Activated CD4-positive, alpha-beta memory T cell treated with anti-CD3 and anti-CD28 coated beads for 36 hours (primary cell): ENCODE measurements at places on chromosomes 3 and 15.

GRCh38 chr3:114884213-114884923, 262.7 kb downstream of the ZBTB20 start:
- no peak overlapping the region for H3K4me3 ChIP-seq
- H3K36me3 ChIP-seq = peaks cover 4% of the 10 kb centered on the region
- no peak for DNase-seq
- peaks cover 12% of the 10 kb centered on the region for H3K4me1 ChIP-seq
- no peaks in the 10 kb centered on the region for H3K27me3 ChIP-seq

DNA sequence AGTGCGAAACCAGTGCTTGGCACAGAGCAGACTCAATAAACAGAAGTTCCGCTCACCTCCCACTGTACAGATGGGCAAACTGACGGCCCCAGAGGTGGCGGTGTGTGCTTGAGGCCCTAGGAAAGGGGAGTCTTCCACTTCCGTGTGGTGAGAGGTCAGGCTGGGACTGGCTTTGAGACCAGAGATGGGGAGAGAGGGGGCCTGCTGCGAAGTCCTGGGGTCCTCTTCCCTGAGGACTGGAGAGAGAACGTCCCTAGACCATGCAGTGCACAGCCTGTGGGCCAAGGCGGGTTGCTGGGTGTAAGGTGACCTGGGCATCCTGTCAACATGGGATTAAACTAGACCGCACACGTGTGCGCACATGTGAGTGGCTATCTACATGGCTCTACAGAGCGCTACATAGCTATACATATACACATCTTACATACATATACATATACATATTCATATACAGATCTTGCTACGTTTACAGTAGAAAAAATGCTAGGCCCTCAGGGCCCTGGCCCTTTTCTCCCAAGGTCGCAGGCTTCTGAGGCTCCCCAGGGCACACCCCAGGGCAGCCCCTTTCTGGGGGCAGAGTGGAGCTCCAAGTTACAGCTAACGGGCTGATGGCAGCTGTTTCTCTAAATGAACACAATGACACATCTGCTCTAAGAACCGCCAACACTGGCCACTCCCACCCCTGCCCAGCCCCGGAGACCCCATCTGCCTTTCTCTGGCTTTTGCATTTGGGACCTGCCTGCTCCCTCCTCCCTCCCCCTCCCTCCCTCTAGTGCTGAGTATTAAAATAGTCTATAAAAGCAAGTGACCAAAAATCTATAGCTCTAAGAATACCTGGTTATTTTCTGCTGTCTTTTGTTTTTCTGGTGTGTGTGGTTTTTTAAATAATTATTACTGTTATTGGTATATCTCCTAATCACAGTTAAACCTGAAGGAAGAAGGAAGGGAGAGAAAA, 47.0 kb downstream of the HCN4 start:
- H3K27me3 ChIP-seq = peaks cover 7% of the 10 kb centered on the region
- H3K4me1 ChIP-seq = peaks cover 2% of the 10 kb centered on the region
- no peak for DNase-seq

- no peak for DNase-seq
- no peak overlapping the region for H3K27ac ChIP-seq
- H3K4me3 ChIP-seq = no peak overlapping the region
- H3K27me3 ChIP-seq = peaks cover 1% of the 10 kb centered on the region
- H3K4me1 ChIP-seq = peaks cover 41% of the 10 kb centered on the region
- no peaks in the 10 kb centered on the region for H3K36me3 ChIP-seq
Measured at GRCh38 chr3:153142961-153143360, 19.1 kb upstream of the RAP2B start.

GRCh38 chr15:98955331-98955730, 52.3 kb downstream of the PGPEP1L start:
- peaks cover 11% of the 10 kb centered on the region for H3K36me3 ChIP-seq
- H3K4me1 ChIP-seq = peaks cover 18% of the 10 kb centered on the region
- DNase-seq = no peak
- H3K27me3 ChIP-seq = no peaks in the 10 kb centered on the region
- H3K27ac ChIP-seq = no peak overlapping the region
- H3K4me3 ChIP-seq = no peak overlapping the region

- H3K36me3 ChIP-seq = no peaks in the 10 kb centered on the region
- H3K4me1 ChIP-seq = no peaks in the 10 kb centered on the region
- H3K4me3 ChIP-seq = no peak overlapping the region
- H3K27ac ChIP-seq = no peak overlapping the region
Measured at GRCh38 chr15:72982714-72983113, 69.5 kb upstream of the NEO1 start.

- H3K27me3 ChIP-seq = no peaks in the 10 kb centered on the region
- peaks cover 50% of the 10 kb centered on the region for H3K4me1 ChIP-seq
- peaks cover 37% of the 10 kb centered on the region for H3K36me3 ChIP-seq
- peak overlapping the region; percentile 74 for H3K27ac ChIP-seq
Measured at GRCh38 chr15:44545913-44546802, 9.2 kb downstream of the EIF3J start.

- no peak overlapping the region for H3K27ac ChIP-seq
- H3K27me3 ChIP-seq = peaks cover 4% of the 10 kb centered on the region
- H3K36me3 ChIP-seq = no peaks in the 10 kb centered on the region
Measured at GRCh38 chr3:189899186-189899585, 221.5 kb downstream of the P3H2 start.

DNA sequence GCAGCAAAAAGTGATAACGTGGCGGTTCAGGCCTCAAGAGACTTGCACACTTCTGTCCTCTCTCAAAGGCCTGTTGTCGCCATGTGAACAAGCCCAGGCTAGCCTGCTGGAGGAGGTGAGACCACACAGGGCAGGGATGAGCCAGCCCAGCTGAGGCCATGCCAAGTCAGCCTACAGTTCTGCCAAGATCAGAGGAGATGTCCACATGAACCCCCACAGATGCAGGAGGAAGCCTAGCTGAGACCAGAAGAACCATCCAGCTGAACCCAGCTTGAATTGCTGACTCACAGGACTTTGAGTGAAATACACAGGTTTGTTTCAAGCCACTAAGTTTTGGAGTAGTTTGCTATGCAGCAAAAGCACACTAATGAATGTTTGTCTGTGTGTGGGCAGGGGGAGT, 50.3 kb upstream of the SEC13 start:
- H3K27me3 ChIP-seq = peaks cover 13% of the 10 kb centered on the region
- H3K36me3 ChIP-seq = peaks cover 3% of the 10 kb centered on the region
- H3K4me3 ChIP-seq = no peak overlapping the region
- DNase-seq = no peak

GRCh38 chr3:39094851-39095677, 12.4 kb downstream of the GORASP1 start:
- H3K36me3 ChIP-seq = peaks cover 20% of the 10 kb centered on the region
- H3K4me1 ChIP-seq = no peaks in the 10 kb centered on the region
- H3K27me3 ChIP-seq = no peaks in the 10 kb centered on the region
- H3K27ac ChIP-seq = no peak overlapping the region

- peaks cover 25% of the 10 kb centered on the region for H3K4me1 ChIP-seq
- H3K27ac ChIP-seq = no peak overlapping the region
- DNase-seq = no peak
- no peaks in the 10 kb centered on the region for H3K36me3 ChIP-seq
- peaks cover 12% of the 10 kb centered on the region for H3K27me3 ChIP-seq
Measured at GRCh38 chr15:55993804-55994560, 570 bp upstream of the NEDD4 start.

DNA sequence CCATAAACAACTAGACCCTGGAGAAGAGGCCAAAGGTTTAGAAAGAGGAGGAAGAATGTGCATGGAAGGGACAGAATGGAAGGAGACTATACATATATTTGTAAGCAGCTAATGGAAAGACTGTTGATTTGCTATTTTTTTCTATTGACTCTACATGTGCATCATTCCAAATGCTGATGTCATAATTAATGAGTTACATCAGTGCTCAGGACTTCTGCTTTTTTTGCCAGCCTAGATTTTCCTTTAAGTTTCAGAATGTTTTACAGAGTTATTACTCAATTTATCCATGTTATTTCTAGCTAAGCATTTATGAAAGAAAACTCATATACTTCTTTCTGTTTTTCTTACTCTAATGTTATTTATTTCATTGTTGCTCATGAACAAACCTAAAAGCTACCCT, 62.6 kb upstream of the VGLL3 start:
- no peak overlapping the region for H3K4me3 ChIP-seq
- no peak overlapping the region for H3K27ac ChIP-seq
- no peaks in the 10 kb centered on the region for H3K27me3 ChIP-seq
- no peak for DNase-seq
- no peaks in the 10 kb centered on the region for H3K4me1 ChIP-seq
- H3K36me3 ChIP-seq = no peaks in the 10 kb centered on the region

GRCh38 chr3:44885618-44886017, 11.2 kb downstream of the TGM4 start:
- peaks cover 9% of the 10 kb centered on the region for H3K27me3 ChIP-seq
- H3K4me3 ChIP-seq = no peak overlapping the region
- DNase-seq = no peak

- H3K27ac ChIP-seq = no peak overlapping the region
- no peak for DNase-seq
- H3K27me3 ChIP-seq = no peaks in the 10 kb centered on the region
- peaks cover 25% of the 10 kb centered on the region for H3K4me1 ChIP-seq
- peaks cover 11% of the 10 kb centered on the region for H3K36me3 ChIP-seq
- no peak overlapping the region for H3K4me3 ChIP-seq
Measured at GRCh38 chr3:53328746-53329145, 18.6 kb downstream of the DCP1A start.

- H3K36me3 ChIP-seq = no peaks in the 10 kb centered on the region
- no peaks in the 10 kb centered on the region for H3K27me3 ChIP-seq
- H3K4me3 ChIP-seq = no peak overlapping the region
- H3K4me1 ChIP-seq = no peaks in the 10 kb centered on the region
Measured at GRCh38 chr3:14687360-14687759, 12.4 kb downstream of the C3orf20 start.

DNA sequence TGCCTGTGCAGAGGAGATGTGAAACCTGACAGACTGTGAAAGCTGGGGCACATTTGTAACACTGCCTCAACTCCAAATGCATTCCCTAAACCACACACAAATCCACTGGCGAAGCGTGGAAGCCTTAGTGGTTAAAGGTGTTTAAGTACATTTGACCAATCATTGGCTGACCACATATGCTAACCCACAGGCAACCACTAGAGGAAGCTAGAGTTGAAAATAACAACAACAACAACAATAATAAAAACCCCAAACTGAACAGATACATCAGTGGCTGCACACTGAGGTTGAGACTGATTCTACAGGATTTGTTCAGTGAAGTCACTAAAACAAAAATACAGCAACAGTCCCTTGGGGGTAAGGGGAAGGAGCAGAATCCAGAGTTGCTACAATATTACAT, 129.7 kb downstream of the TJP1 start:
- H3K36me3 ChIP-seq = no peaks in the 10 kb centered on the region
- H3K27me3 ChIP-seq = peaks cover 6% of the 10 kb centered on the region
- H3K4me3 ChIP-seq = no peak overlapping the region
- H3K27ac ChIP-seq = no peak overlapping the region
- DNase-seq = no peak
- H3K4me1 ChIP-seq = no peaks in the 10 kb centered on the region

- H3K4me1 ChIP-seq = no peaks in the 10 kb centered on the region
- H3K27me3 ChIP-seq = no peaks in the 10 kb centered on the region
- H3K27ac ChIP-seq = no peak overlapping the region
- H3K4me3 ChIP-seq = no peak overlapping the region
- H3K36me3 ChIP-seq = no peaks in the 10 kb centered on the region
- no peak for DNase-seq
Measured at GRCh38 chr15:66822114-66822513, 120.1 kb downstream of the SMAD6 start.

- no peak for DNase-seq
- no peak overlapping the region for H3K4me3 ChIP-seq
- peaks cover 15% of the 10 kb centered on the region for H3K36me3 ChIP-seq
- H3K4me1 ChIP-seq = peaks cover 32% of the 10 kb centered on the region
- H3K27me3 ChIP-seq = no peaks in the 10 kb centered on the region
- H3K27ac ChIP-seq = no peak overlapping the region
Measured at GRCh38 chr15:94253742-94254141, 22.4 kb downstream of the MCTP2 start.

DNA sequence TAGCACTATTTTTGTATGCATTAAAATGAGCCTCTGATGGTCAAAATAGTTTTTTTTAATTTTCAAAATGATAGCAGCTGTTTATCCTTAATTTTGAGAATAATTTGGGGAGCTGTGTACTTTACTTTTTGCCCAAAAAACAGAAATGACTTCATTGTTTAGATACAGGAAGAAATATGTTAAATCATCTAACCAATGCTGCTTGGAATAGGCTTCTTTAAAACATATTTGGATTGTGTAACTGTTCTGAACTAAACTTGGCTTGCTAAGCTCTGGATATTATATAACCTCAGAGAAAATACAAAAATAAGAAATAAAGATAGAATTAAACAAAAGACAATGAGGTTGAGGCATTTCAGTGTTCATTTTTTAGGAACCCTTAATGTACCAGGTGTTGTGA, 119.3 kb downstream of the SERPINI1 start:
- H3K4me1 ChIP-seq = no peaks in the 10 kb centered on the region
- DNase-seq = no peak
- H3K4me3 ChIP-seq = no peak overlapping the region
- no peaks in the 10 kb centered on the region for H3K27me3 ChIP-seq

DNA sequence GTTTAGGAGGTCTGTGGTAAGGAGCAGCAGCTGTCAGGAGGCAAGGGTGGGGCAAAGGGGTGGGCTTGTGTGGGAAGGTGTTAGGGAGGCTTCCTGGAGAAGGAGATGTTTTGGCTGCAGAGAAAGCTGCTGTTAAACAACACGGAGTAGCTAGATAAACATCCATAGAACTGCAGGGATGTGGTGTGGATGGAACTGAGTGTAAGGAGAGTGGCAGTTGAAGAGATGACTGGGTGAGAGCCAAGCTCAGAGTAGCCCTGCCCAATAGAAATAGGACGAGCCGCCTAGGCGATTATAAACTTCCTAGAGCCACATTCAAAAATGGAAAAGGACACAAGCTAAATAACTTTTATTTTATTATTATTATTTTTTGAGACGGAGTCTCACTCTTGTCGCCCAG, 19.9 kb downstream of the RPLP1 start:
- H3K27me3 ChIP-seq = peaks cover 2% of the 10 kb centered on the region

DNA sequence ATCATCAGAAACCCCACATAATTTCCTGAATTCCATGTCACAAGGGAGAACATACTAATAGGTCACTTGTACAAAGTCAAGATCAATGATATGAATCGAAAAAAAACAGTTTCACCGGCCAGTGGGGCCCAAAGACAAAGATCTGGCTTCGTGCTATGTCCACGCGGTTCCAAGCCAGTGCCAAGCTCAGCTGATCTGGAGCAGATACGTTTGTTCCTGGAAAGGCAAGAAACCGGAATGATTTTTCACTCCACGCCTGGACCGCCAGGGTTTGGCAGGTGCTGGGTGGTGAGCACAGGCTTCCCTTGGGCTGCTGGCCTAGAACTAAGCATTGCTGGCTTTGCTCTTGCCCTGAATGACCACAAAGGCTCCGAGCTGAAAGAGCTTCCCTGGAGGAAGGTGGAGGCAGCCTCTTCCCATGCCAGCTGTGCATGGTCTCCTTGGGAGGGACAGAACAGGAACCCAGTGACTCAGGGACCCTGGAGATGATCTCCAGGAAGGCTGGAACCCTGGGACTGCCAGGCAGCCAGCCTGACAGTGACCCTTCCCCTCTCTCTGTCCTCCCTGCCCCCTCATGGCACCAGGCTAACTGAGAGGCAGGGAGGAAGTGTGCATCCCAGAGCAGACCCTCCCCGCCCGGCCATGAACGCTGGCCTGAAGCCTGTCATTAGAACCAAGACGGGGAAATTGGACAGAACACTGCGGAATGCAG, 40.9 kb downstream of the TRPM1 start:
- H3K36me3 ChIP-seq = no peaks in the 10 kb centered on the region
- no peak overlapping the region for H3K4me3 ChIP-seq
- H3K4me1 ChIP-seq = no peaks in the 10 kb centered on the region
